ENCODE measurements at places on chromosomes 16 and 17.

DNA sequence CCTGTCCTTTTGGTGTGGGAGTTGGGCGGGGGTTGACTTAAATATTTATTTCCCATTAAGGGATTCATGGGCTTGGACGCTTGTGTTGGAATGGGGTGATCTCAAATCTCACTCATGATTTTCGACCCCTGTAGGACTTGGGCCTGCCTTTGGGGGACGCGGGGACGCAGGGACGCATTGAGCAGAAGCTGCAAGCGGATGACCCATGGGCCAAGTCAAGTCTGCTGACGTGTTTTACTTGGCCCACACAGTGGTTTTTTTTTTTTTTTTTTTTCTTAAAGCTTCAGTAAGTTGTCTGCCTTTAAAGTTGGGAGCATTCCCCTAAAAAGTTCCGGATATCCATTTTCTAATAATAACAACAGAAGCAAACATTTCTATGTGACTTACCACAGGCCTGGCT, 28.9 kb downstream of the CMIP start:
- no peak for DNase-seq

DNA sequence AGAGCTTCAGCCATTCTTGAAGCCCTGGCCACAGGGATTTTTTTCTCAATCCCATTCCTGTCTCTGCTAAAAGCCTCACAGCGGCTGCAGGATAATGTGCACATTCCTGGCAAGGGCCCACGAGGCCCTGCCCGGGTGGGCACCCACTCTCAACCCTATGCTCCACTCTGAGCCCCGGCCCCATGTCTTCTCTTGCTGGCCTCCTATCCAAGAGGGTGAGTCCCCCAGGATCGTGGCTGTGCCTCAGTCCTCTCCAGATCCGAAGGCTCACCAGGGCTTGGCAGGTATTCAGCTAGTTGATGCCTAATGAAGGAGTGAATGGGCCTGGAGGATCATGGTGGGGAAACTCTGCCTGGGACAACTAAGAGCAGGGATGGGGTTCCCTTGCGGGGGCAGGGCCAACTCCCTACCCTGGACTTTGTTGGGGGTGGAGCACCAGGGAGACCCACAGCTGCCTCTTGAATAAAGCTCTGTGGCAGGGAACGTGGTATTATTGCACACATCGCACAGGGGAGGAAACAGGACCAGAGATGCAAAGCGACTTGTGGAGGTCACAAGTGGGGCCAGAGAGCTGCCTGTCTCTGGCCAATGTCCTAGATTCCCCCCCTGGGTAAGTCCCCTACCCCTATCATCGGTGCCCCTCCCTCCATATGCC, 5.4 kb downstream of the ARHGAP27 start:
- no peak for DNase-seq

- DNase-seq: no peak
Measured at GRCh38 chr17:79461041-79461440, 149.8 kb downstream of the RBFOX3 start.

- no peak for DNase-seq
Measured at GRCh38 chr16:58094791-58095574, 34.2 kb downstream of the CFAP20 start.

- no peak for DNase-seq
Measured at GRCh38 chr17:75550139-75550465, 24.6 kb downstream of the LLGL2 start.

DNA sequence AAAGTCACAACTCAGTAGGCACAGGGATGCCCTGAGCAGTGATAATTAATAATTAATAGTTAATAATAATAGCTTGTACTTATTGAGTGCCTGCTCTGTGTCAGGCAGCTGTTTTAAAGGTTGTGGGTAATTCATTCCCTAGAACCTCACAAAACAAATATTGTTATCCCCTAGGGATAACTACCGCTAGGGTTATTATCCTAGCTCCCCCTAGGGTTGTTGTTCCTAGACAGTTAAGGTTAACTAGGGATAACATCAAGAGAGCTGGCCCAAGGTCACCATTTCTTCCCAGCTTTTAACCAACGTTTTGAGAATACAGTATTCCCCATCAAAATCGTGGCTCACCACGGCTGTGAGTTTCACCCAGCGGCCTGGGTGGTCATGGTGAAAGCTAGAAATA, 180.1 kb downstream of the PRKCB start:
- DNase-seq: no peak

DNA sequence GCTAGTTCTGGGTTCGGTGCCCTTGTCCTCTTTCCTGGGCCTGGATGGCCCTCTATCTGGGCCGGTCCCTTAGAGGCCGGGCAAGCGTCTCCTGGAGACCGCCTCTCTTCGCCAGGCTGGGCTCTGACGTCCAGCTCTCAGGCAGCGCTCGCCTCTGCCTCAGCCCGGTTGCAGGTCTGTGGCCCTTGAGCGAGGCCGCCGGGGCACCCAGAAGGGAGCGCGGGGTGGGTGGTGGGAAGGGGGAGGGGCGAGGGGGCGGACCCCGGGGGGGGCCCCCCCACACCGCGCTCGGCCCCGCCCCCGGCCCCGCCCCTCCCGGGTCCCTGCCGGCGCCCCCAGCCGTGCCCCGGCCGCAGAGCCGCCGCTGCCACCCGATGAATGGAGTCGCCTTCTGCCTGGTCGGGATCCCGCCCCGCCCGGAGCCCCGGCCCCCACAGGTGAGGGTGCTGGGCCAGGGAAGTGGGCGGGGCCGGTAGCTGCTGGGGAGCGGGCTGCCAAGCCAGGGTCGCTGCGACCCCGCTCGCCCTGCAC, at the start of gene ARHGAP23:
ARHGAP23 (plus strand) TSS at position 353 of the 531 bp plus-strand sequence; CDS start at position 375, 22 bp downstream.
- DNase-seq: peak; percentile 95

DNA sequence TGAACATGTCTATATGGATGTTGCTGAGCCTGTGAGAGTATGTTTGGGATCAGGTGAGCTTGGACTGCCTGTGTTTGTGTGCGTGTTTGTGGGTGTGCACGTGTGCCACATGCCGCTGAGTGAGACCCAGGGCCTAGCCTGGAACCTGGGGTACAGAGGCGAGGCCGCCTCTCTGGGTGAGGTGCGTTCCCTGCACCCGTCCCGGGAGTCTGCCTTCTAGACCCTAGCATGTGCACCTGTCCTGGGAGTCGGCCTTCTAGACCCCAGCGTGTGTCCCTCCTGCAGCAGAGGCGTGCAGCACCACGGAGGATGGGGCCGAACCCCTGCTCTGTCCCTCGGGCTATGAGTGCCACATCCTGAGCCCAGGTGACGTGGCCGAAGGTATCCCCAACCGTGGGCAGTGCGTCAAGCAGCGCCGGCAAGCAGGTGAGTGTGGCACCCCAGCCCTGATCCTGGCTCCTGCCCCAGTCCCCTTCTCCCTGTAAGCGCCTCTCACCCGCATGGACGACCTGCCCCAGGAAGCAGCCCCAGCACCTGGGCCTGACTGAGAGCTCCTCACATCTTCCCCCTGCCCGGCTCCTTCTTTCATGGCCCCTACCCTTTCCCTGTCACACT, 24.6 kb downstream of the WFDC1 start:
- DNase-seq: no peak

DNA sequence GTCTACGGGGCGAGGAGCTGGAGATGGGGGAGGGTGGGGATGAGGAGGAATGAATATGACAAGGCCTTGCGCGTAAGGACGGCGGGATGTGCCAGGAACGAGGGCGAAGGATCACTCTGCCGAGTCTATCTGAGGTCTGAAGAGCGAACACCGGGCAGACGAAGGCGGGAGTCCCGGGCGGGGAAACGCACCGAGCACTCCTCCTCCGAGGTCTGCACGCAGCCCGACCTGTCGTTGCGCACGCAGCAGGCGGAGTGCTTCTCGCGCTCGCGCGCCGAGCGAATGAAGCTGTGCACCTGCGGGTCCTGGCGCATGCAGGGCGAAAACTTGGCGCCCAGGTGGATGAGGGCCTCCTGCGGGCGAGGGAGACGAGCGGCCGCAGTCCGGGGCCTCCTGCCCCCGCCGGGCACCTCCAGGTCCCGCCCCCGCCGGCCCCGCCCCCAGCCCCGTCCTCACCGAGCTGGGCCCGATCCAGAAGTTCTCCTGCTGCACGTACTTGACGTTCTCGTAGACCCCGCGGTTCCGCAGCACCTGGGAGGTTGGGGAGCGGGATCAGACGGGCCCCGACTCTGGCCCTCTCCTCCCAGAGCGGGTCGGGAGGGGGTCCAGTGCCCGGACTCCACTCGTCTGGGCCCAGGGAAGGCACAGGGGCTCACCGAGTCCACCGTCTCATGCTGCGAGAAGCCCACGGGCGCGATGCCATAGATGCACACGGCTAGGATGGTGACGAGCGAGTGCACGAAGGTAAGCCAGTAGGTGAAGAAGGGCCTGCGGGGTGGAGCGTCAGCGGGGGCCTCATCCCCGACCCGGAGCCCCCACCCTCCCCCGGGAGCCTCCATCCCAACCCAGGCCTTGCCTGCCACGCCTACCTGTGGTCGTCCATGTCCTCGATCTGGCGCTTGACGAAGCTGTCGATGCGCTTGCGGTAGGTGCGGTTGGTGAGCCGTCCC, 7.6 kb downstream of the SNRNP25 start:
- DNase-seq: no peak

GRCh38 chr16:77913738-77914253, 108.6 kb upstream of the CLEC3A start:
- DNase-seq: no peak

Measured in C1 segment of cervical spinal cord (tissue), 14 donors.